ENCODE measurements at places on chromosomes 3 and 15. TPM values are rescaled to one million over a fixed set of nuclear protein-coding genes. Genes with fewer than 3 reads are reported as not detected.

TOPAZ1 gene
- not detected for total RNA-seq

ITGA11 gene
- total RNA-seq, result 0.08 TPM

SPRED1 gene
- total RNA-seq, result 15.5 TPM

CIDEC gene
- not detected for total RNA-seq

STRIT1 gene
- total RNA-seq, result not detected

MYEF2 gene
- 0.70 TPM for total RNA-seq

IL12A gene
- total RNA-seq, result 0.42 TPM

SPINK8 gene
- not detected for total RNA-seq

HYAL3 gene
- 11.6 TPM for total RNA-seq

MED12L gene
- not detected for total RNA-seq

MAP2K5 gene
- total RNA-seq, result 6.2 TPM

GPR156 gene
- not detected for total RNA-seq

KNL1 gene
- 23.4 TPM for total RNA-seq

LIPC gene
- total RNA-seq, result not detected

ZBTB47 gene
- total RNA-seq, result 10.5 TPM

RGMA gene
- 0.55 TPM for total RNA-seq

GOLGA8T gene
- total RNA-seq, result not detected

TNFAIP8L3 gene
- 1.1 TPM for total RNA-seq

AGBL1 gene
- total RNA-seq, result not detected

GAP43 gene
- not detected for total RNA-seq

AADAC gene
- total RNA-seq, result not detected

MYZAP gene
- total RNA-seq, result 3.4 TPM

STXBP5L gene
- not detected for total RNA-seq

TIGIT gene
- total RNA-seq, result not detected

IL17RD gene
- 1.1 TPM for total RNA-seq

TMCO5A gene
- total RNA-seq, result not detected

FOXB1 gene
- not detected for total RNA-seq

TICRR gene
- total RNA-seq, result 3.9 TPM

CORO2B gene
- 1.0 TPM for total RNA-seq

COX5A gene
- 129 TPM for total RNA-seq

C15orf62 gene
- total RNA-seq, result not detected

EFCAB12 gene
- not detected for total RNA-seq

All from hair follicular keratinocyte (primary cell).